ENCODE measurements at places on chromosomes 11 and 22.

GRCh38 chr11:59216641-59217564 lies 4.2 kb upstream of the MPEG1 start:
- DNase-seq, result no peak

- no peak for DNase-seq
Observed at GRCh38 chr11:44886790-44887140, 63.9 kb downstream of the TP53I11 start.

- no peak for DNase-seq
Observed at GRCh38 chr22:44409974-44410316, 88.1 kb downstream of the RTL6 start.

DNA sequence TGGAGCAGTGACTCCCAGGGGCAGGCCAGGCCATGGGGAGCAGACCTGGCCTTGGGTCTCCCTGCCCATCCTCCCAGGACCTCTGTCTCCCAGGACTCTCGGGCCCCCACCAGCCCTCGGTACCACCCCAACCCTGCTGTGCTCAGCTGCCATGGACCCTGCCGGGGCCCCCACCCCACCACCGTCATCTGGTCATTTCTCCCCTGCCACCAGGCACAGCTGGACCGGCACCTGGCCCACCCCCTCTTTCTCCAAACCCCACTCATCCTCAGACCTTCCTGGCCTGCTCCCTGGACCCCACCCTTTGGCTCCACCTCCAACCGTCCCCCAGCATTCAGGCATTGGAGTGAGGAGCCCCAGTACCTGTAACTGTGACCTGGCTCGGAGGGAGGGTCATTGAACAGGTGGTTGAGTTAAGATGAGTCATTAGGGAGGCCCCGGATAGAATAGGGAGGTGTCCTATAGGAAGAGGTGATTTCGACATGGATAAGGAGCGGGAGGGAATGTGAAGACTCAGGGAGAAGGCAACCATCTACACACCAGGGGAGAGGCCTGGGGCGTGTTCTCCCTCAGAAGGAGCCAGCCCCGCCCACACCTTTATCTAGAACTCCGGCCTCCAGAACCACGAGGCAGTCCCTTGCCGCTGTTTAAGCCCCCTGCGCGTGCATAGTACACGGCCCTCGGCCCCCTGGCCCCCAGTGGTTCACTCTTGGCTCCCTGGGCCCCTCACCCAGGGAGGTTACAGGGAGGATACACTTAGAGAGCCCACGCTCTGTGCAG lies 1395.9 kb downstream of the BRD1 start:
- no peak for DNase-seq

- DNase-seq, result no peak
Observed at GRCh38 chr22:20220629-20221026, 47.5 kb downstream of the RTN4R start.

DNA sequence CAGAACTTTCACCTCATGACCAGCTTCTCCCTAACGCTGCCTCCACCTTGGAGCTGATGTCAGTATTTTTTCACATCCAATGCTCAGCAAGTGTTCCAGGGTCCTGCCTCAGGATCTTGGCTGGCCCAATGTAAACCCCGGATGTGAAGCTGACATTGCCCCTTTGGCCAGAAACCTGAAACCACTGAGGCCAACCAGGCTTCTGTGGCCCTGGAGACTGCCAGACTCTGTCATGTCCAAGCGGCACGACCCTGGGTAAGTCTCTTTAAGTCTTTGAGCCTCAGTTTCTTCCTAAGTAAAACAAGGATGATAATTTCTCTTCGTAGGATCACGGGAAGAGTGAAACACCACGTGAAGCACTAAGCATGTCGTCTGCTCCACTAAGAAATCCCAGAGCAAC lies 22.8 kb downstream of the SERPIND1 start:
- DNase-seq, result no peak

GRCh38 chr11:94152678-94153065 lies 24.0 kb downstream of the PANX1 start:
- DNase-seq, result no peak

DNA sequence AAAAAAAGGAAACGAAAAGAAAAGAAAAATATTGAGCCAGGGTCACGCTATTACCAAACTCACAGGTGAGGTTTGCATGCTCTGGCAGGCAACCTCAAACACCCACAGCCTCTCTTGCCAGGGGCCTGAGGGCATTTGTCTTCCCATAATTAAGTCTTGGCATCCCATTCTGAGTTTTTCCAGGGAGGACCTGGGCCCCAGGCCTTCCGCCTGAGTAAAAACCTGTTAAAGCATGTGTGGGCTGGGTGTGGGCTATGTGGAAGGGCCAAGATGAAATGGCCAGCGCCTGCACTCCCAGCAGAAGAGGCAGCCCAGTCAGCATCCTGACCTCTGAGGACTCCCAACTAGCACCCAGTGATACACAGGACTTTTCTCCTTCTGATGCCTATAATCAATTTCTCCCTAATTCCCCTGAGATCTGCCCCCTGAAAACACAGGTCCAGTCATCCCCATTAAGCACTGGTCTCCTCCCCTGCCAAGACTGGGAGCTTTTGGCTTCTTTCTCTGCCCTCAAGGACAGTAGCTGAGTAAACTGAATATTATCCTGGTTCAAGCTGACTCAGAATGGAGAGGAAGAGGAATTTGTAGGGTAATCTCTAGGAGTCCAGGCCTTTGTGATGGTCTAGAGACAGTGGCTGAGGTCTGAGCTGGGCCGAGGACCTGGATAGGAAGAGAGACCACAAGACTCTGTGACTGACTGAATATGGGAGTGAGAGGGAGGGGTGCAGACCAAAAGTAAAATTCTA lies 35.6 kb upstream of the ACER3 start:
- DNase-seq, result no peak

DNA sequence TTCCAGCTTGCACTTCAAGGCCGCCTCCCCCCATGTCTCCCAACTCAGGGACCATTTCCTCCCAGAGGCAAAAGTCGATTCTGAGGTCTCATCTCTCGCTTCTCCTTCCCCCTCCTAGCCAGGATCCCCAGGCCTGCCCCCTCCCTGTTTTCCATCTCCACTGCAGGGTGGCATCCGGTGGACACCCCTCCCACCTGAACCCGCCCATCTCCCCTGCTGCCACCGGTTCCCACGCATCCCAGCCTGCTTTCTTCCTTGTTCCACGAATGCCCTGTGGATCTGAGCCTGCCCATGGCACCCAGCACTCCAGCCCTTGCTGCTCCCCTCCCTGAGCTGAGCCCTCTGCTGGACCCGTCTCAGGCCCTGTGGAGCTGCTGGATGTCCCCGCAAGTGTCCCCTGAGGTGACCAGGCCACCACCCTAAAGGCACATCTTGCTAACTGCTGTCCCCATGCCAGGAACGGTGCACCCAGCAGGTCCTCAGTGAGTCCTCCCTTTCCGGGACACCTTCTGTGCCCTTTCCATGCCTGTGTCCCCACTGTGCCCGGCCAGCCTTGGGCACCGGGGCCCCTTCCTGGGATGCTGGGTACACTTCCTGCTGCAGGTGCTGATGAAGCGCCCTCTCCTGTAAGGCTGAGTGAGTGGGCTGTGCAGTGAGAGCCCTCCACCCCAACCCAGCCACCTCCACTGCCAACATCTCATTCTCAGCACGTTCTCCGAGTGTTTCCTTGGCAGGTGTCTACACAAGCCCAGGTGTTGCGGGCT lies 936 bp downstream of the IL17REL start:
- no peak for DNase-seq

DNA sequence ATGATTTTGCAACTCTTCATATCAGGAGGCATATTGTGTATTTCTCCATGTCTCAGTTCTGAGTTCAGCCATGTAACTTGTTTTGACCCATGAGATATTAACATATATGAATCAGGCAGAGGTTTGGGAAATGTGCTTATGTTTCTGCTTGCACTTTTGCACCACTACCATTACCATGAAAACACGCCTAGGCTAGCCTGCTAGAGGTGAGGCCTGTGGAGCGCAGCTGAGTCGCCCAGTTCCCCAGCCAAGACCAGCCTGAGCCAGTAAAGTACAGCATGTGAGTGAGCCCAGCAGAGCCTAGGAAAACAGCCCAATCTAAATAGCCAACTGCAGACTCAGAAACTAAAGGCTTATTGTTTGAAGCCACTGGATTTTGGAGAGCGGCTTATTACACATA lies 18.4 kb upstream of the MYOD1 start:
- no peak for DNase-seq

- DNase-seq, result peak; percentile 64
Observed at GRCh38 chr11:40241524-40242051, 1217.9 kb downstream of the LRRC4C start.

GRCh38 chr22:19067696-19068348 lies 54.4 kb downstream of the DGCR2 start:
- DNase-seq, result no peak

DNA sequence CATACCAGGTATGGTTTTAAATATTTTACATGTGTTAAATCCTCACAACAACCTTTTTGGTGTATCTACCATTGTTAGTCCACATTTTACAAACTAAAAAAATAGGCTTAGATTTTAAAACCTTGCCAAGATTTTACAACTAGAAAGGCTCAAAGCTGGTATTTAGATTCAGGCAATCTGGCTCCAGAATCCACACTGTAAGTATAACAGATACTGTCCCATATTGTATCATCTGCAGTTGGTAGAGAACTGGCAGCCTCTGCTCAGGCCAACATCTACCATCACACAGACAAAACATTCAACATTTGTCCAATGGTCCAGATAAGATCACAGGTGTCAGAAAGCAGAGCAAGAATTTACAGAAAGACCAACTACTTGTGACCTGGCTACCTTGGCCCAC lies 30.9 kb downstream of the CSNK2A3 start:
- peak; percentile 78 for DNase-seq

DNA sequence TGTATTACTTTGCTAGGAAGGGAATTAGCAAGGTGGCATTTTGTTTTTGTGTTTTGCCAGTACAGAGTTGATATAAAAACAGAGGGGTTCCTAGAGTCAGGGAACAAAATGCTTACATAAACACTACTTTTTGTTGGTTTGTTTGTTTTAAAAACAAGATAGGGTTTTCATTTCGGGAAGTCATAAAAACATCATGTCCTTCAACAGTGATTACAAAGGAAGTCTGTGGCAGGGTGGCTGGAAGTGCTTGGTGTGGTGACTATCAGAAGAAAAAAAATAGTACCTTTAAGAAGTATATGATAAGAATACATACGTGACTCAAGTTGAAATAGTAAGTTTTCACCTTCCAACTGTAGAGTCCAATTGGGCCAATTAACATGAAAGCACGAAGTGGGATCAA lies 1.2 kb upstream of the IL18 start:
- DNase-seq, result no peak

- no peak for DNase-seq
Observed at GRCh38 chr22:24486501-24486921, 8.6 kb upstream of the UPB1 start.

DNA sequence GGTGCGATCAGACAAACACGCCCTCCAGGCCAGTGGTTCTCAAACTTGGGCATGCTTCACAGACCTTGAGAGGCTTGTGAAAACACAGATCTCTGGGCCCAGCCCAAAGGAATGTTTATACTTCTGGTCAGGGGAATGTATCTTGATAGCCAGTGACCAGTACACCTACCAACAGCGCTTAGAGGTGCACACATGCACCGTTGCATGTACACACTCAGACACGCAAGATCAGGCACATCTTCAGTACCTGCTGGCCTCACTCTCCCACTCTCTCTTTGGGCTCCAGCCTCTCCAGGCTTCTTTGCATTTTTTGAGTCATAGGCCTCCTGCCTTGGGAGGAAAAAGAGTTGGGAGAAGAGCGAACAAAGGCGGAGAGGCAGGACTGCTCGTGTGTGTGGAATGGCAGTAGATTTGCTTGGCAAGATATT lies 11.7 kb upstream of the FXYD6 start:
- no peak for DNase-seq

GRCh38 chr11:84261707-84262106 lies 975.5 kb upstream of the CCDC90B start:
- no peak for DNase-seq

- DNase-seq, result no peak
Observed at GRCh38 chr22:17229991-17230630, 10.9 kb upstream of the ADA2 start.

- no peak for DNase-seq
Observed at GRCh38 chr11:83287631-83288030, 1.5 kb upstream of the CCDC90B start.

- DNase-seq, result peak; percentile 77
Observed at GRCh38 chr11:8333376-8333775, 69.7 kb upstream of the LMO1 start.

- peak; percentile 67 for DNase-seq
Observed at GRCh38 chr11:6505577-6506240, 8.6 kb downstream of the DNHD1 start.

DNA sequence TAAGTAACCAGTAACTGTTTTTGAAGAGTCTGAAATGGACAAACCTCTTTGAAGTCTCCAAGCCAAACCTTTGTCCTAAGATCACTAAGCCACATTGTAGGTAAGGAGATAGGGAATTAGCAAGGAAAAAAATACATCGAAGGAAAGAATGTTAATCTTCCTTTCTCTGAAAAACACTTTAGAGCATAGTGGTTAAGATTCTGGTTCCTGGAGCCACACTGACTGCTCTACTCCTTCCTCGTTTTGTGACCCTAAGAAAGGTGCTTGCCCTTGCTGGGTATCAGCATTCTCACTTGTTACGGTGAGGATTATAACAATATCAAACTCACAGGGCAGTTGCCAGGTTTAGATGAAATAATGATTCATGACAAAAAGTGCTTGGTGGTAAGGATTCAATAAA lies 104.0 kb downstream of the SIK3 start:
- no peak for DNase-seq

GRCh38 chr22:28105413-28105812 lies 186.4 kb upstream of the PITPNB start:
- DNase-seq, result no peak

- no peak for DNase-seq
Observed at GRCh38 chr11:111749646-111750045, 16.5 kb downstream of the PPP2R1B start.

GRCh38 chr22:36464715-36465231 lies 16.7 kb downstream of the TXN2 start:
- no peak for DNase-seq

- no peak for DNase-seq
Observed at GRCh38 chr11:129090056-129090455, 102.1 kb downstream of the ARHGAP32 start.
